COR-L47 (cell line): ENCODE measurements at places on chromosomes 7 and 10.

- no peak for DNase-seq
These were observed 5.0 kb downstream of the HBP1 start for GRCh38 chr7:107173691-107174406.

DNA sequence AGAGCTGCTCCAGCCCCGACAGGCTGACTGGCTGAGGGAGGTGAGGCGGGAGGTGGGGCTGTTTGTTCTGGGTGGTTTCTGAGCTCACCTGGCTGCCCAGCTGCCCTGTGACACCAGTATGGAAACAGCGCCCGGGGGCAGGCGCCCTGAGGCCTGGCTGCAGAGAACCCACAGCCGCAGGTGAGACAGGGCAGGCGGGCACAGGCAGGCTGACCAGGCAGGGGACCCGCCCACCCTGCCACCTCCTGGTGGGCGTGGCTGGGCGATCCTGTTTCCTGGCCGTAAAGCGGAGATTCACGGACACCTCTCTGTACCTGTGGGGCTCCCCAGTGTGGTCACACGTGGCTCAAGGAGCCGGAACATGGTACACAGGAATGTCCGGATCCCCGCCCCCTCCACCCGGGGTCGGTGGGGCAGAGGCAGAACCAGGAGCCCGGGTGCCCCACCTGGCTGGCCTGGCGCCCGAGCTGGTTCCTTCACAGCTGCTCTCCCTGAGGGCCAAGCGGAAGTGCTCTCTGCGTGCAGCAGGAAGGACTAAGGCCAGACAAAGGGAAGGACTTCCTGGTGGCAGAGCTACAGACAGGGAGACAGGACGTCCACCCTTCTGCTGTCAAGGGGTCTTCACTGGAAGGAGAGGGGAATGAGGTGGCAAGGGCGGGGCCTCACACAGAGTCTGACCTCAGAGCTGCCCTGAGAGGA lies 3.9 kb downstream of the MICALL2 start:
- no peak for DNase-seq

DNA sequence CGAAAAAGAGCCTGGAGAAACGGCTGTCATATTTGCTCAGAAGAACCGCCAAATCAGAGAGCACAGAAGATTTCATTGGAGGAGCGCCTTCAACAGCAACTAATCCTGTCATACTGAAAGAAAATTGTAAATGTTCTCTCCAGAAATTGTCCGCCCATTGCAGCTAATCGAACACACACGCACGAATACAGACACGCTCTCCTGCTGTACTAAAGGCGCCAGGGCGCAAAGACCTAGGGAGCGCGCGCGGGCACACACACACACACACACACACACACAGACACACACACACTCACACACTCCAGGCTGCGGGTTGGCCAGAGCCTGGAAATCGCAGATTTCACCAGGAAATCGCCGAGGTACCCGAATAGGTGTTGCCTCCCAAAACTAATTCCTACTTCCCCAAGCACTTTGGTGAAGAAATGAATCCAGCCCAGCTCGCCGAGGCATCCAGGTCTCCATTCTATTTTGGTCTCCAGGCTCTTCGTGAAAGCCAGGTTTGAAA lies at the start of gene CHRM2:
Gene CHRM2 (plus strand): TSS at position 157 of the 505 bp plus-strand sequence. CDS start 146,214 bp downstream, outside the sequence.
- no peak for DNase-seq

DNA sequence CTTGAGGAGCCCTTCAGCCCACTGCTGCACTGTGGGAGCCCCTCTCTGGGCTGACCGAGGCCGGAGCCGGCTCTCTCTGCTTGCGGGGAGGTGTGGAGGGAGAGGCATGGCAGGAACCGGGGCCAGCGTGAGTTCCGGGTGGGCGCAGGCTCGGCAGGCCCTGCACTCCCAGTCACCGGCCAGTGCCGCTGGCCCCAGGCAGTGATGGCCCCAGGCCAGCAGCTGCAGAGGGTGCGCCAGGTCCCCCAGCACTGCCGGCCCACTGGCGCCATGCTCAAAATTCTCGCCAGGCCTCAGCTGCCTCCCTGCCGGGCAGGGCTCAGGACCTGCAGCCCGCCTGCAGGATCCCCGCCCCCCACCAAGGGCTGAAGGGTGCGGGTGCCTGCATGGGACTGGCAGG lies 128.4 kb upstream of the STARD3NL start:
- DNase-seq, result no peak

DNA sequence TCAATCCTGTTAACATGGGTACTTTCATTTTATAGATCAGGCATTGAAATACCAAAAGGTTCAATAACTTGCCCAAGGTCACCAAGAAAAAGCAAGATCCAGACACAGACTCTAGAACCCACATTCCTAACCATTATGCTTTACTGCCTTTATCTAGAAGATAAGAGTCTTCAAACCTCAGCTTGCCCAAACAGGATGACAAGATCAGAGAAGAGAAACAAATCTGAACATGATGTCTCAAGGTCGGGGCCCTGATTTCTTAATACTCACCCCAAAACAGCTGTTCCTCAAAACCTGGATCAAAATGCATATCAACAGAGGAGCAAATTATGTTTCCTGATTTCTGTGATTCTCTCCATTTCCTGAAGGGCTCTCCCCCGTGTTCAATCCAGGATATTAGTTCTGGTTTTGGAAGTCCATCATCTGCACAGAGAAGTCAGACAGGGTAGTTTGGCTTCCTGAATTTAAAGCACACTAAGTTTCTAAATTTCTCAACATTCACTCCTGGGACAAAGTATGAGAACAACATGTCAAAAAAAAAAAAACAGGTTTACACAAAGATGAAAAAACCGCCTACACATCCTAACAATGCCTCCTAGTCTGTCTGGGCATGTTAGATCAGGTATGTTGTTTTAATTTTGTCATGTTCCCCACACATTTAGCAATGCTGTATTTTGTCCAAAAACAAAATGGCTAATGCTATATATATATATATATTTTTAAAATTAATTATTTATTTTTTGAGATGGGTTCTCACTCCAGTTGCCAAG lies 16.2 kb downstream of the ZNF786 start:
- DNase-seq, result no peak
